T-cell (primary cell): ENCODE measurements at places on chromosomes 3 and 15.

- DNase-seq: no peak
Observed at GRCh38 chr3:135918600-135918999, 46.9 kb upstream of the PPP2R3A start.

DNA sequence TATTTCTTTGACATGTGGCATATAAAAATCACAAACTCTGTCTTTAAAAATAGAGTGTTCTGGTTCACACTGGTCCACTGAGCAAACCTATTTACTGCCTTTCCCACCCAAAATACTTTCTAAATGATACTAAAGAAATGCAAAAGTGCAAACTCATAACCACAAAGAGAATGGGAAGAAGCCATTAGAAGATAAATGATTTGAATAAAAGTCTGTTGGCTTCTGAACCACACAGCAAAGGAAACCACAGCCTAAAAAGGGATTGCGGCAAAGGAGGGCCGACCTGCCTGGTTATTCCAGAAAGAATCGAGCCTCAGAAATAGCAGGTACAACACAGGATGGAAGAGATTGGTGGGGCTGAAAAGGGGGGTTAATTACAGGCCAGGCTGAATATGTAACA lies 599.5 kb downstream of the FHIT start:
- no peak for DNase-seq

DNA sequence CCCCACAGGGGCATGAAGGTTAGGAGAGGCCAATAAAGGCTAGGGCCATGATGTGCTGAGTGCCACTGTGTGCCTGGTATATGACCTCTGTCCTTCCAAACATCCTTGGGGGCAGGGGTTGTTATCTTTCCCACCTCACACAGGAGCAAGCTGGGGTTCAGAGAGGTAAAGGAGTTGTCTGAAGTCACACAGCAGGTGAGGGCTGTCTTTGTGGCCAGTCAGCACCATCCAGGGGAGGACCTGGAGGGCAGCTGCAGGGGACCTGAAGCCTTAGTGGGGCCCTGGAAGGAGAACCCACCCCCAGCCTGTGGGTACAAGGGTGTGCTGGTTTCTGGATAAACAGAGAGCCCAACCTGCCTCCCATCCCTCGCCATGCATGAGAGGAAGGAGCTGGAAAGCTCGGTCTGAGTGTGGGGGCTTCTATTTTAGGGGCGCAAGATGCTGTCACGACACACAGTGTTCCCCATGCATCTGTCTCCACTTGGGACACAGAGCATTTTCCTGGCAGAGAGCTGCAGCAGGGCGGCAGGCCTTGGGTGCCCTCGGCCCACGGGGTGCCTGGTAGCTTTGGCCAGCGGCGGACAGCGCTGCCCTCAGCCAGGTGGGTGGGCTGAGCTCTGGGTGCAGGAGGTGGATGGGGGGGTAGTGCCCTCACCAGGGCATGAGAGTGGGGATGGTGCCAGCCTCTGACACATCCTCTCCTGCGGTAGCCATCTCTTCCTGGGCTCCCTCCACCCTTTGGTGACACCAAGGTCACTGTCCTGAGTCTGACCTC lies 14.7 kb downstream of the IQSEC1 start:
- DNase-seq: no peak

DNA sequence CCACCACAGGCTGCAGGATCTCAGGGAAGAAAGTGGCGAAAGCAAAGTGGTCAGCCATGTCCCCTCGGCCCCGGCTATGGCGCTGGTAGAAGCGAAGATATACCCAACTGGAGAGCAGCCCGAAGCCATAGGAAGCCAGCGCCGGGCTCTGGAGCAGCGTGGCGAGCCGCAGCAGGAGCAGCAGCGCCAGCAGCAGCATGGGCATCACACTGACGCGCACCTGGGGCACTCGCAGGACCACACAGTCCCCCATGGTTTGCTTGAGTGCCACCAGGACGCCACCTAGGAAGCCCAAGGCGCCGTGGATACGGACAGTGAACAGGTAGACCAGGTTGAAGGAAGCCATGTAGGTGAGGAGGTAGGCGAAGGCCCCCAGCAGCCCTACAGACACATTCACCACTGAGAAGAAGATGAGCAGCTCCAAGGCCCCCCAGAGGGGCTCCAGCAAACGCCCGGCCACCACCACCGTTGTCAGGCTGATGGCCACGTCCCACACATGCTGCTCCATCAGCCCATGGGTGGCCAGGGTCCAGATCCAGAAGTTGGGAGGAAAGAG lies 888 bp downstream of the TMEM115 start:
- DNase-seq: no peak

GRCh38 chr3:150293401-150294001 lies 114.6 kb upstream of the TSC22D2 start:
- DNase-seq: no peak

DNA sequence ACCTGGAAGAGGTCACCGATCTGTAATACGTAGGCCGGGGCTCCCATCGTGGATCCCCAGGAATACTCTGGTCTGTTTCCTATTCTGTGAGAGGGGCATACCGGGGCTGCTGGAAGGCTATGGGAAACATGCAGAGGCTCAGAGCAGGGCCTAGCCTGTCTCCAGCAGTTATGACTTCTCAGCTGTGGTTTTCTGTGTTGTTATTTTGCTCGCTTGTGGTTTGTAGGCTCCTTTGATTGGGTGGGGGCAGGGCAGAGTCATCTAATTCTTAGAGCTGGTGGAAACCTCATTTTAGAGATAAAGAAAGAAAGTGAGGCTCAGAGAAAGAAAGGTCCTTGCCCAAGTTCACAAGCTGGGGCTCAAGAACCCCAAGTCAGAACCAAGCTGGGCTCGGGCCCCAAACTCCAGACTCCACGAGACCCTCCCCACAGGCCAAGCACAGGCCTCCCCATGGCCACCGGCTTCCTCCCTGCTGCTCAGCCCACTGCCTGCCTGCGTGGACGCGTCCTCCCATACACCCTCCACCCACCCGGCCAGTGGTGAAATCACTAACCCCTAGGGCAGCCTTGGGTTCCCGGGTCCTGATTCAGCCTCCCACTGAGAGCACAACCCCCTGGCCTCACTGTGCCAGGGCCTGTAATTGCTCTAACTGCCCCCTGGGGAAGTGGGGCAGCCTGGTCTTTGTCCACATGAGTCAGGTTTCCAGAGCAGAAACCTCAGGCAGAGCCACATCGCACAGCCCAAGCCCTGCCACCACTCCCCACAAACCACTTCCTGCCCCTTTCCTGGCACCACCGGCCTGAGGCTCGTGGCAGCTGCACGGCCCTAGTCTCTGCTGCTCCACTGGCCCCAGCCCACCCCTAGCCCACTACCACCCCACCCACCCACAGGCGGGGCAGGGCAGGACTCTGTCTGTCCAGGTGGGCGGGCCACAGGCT lies 270.8 kb downstream of the UACA start:
- peak; percentile 86 for DNase-seq
